Stimulated activated CD8-positive, alpha-beta memory T cell treated with anti-CD3 and anti-CD28 coated beads, Interleukin-2, amount 100 ng/mL, for 1 hour (primary cell): ENCODE measurements at places on chromosomes 11 and 22.

DNA sequence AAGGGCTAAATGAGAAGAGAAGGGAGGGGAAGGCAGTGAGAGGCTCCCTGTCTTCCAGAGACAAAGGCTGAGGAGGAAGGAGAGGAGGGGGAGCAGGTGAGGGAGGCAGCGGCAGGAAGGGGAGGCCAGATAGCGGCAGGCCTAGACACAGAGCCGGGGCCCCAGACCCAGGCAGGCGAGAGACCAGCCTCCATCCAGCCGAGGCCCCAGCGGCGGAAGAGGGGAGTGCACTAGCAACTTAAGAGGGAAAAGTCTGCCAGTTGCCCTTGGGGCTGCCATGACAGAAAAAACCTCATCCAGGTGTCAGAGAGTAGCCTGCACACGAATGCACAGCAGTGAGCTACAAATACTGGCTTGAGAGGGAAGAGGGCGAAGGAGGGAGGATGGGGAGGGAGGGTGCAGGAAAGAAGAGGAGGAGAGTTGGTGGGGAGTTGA lies 46.7 kb downstream of the IGLL1 start:
- no peak for DNase-seq

- DNase-seq, result no peak
These were observed 73.9 kb downstream of the SPON1 start for GRCh38 chr11:14036469-14036868.

- DNase-seq, result no peak
These were observed 5.4 kb downstream of the GNG3 start for GRCh38 chr11:62712861-62713260.

- peak; percentile 65 for DNase-seq
These were observed 6.7 kb upstream of the MCAM start for GRCh38 chr11:119323532-119324033.

- no peak for DNase-seq
These were observed 1.2 kb upstream of the PDE3B start for GRCh38 chr11:14642453-14642852.

DNA sequence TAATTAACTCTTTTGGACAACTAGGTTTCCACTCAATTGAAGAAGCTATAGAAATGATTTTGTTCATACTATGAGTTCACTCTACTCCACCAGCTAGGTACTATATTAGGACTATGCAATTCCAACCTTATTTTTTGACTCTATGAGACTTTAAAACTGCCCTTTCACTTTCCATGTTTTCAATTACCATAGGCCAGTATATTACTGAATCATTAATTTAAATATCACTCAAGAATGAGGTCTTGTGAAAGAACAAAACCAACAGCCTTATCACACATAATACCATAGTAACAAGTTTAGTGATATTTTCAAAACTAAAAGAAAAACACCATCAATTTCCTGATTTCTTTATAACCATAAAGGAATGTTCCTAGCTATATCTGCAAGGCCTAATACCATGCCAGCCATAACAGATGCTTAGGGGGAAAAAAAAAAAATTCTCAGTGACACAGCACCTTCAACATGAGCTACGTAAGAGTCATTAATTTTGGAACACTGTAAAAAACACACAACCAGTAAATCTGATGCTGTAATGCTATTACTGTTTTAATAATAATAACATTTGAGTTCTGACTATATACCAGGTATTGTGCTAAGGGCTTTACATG lies 6.1 kb downstream of the DCUN1D5 start:
- no peak for DNase-seq

DNA sequence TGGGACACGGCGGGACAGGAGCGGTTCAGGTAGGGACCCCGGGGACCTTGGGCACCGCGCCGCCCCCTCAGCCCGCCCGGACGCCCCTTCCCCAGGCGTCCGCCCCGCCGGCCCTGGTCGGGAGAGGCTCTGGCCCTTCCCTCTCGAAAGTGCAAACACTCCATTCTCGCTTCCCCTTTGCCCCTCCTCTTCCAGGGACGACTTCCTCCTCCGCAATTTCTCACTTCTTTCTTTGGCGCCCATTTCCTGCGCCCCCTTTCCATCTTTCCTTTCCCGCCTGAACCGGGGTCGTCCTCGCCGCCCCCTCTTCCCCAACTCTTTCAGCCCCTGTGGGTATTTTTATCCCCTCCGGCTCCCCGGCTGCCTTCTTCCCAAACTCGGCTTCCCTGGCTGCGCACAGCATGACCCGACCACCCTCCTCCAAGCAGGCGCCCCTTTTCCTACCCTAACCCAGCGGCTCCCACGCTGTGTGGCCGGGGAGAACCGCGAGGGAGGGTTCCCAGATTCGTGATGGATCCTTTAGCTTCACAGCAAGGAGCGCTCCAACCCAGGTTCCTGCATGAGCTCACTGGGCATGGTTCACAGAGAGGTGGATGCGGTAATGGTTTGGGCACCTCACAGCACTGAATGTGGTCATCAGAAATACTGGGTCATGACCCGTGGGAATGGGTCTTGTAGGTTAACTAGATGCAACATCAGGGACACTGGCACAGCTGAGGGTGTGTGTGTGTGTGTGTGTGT lies 689 bp downstream of the RAB39A start:
- no peak for DNase-seq

GRCh38 chr11:102757823-102758549 lies 22.4 kb downstream of the MMP10 start:
- DNase-seq, result no peak

DNA sequence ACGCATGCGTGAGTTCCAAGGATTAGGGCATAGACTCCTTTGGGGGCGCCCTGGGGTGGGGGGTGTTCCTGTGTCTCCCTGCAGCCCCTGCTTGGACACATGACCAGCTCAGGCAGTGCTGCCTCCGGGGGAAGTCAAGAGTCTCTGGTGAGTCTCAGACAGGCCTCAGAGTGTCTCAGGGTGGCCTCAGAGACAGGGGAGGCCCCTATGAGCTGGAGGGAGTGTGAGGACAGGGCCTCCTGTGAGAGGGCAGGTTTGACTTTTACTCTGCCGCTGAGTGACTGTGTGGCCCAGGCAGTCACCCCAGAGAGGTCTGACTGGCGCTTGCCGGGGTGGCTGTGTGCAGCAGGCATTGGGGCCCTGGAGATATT lies 41.2 kb upstream of the KCNQ1OT1 start:
- DNase-seq, result no peak

DNA sequence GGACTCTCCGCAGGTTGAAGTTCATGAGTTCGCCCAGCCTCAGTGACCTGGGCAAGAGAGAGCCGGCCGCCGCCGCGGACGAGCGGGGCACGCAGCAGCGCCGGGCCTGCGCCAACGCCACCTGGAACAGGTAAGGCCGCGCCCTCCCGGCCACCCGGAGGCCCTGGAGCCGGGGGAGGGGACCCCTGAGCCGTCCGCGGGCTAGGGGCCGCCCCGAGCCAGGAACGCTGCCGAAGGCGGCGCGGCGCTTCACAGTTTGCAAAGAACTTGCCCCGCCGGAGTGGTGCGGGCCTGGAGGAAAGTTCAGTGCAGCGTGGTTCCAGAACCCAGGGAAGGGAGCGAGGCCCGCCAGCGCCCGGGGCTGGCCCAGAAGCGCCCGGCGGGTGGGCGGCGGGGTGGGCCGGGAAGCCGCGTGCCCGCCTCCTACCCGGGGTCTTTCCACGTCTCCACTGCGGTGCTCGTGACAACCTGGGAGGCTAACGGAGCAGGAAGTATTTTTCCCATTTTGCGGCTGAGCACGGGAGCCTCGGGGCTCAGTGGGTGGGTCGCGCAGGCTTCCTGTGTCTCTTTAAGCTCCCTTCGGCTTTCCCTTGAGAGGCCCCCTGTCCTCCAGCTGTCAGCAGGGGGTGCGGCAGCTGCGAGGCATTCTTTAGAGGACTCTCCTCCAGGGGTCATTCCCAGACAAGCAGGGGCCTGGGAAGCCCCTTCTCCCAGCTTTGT lies 635 bp downstream of the PRR5 start:
- DNase-seq, result no peak

DNA sequence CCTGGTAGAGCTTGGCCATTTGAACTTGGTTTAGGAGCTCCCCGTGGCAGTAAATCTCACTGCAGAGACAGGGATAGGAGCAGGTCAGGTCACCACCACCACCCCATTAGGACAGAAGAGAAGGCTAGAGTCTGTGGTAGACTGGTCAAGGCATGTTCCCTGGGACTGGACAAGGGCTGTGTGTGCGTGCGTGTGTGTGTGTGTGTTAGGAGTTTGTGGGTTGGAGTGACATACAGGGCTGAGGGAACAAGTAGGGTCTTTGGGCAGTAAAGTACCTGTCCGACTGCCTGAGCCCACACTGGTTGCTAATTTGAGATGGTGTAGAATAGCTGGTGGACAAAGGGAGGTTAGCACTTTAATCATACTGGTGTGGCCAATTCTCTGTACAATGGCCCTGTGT lies 16.1 kb downstream of the TREH start:
- DNase-seq, result no peak

- DNase-seq, result no peak
These were observed 8.7 kb downstream of the CSF2RB start for GRCh38 chr22:36922105-36922608.

DNA sequence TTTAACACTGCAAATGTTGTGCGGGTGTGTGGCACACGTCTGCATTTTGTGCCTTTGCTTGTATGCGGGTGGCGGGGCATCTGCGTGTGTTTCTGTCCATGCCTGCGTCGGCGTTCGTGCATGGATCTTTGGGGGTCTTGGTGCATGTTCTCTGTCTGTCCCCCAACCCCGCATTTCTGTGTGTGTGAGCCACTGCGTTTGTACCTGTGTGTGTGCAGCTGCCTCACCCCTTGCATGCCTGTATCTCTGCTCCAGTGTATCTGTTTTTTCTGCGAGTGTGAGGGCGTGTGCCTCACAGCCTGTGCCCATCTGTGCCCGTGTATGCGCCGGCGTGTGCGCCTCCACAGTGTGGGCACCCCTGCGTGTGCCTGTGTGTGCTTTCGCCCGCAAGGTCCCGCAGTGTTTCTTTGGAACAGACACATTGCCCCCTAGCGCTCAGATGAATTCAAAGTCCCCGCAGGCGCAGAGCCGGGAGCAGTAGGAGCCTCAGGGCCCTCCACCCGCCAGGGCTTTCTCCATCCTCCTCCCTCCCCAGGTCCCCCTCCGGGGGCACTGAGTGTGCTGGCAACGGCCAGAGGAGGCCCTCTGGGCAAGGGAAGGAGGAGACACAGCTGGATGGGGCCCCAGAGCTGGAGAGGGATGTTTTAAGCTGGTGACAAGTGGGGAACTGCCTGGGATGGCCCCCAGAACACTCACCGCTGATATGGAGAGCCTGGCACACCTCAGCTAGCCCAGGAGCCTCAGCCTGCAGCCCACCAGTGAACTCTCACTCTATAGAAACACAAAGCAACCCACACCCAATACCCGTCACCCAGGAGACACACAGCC lies 3.1 kb upstream of the MN1 start:
- DNase-seq, result peak; percentile 3

DNA sequence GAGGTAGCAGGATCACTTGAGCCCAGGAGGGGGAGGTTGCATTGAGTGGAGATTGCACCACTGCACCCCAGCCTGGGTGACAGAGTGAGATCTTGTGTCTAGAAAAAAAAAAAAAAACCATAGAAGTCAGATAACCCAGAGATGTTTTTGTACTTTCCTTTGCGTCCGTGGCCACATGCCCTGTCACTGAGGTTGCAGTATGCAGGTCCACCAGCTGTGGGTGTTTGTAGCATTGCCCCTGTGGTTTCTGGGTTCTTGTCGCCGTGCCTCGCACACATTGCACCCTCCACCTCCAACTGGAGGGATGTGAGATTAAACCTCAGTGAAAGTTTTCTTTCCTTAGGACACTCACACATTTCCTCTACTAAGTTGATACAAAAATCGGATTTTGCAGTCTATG lies 70.3 kb downstream of the TNRC6B start:
- DNase-seq, result peak; percentile 31

GRCh38 chr11:33262011-33262645 lies 4.9 kb downstream of the HIPK3 start:
- no peak for DNase-seq

DNA sequence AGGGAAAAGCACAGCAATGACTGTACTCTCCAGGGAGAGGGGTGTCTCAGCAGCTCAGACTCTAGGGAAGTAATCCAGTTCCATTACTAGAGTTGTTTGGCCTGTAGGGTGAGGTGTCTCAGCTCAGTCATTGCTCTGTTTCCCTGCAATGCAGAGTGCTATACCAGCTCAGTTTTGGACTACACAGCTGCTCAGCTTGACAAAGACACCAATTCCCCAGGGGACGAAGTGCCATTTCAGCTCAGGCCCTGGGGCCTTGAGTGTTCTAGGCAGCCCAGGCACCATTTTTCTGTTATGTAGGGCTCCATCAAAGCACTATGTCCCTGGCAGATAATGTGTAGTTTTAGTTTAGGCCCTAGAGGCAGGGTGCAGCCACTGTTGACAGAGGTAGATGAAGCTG lies 18.2 kb downstream of the CALCB start:
- no peak for DNase-seq

DNA sequence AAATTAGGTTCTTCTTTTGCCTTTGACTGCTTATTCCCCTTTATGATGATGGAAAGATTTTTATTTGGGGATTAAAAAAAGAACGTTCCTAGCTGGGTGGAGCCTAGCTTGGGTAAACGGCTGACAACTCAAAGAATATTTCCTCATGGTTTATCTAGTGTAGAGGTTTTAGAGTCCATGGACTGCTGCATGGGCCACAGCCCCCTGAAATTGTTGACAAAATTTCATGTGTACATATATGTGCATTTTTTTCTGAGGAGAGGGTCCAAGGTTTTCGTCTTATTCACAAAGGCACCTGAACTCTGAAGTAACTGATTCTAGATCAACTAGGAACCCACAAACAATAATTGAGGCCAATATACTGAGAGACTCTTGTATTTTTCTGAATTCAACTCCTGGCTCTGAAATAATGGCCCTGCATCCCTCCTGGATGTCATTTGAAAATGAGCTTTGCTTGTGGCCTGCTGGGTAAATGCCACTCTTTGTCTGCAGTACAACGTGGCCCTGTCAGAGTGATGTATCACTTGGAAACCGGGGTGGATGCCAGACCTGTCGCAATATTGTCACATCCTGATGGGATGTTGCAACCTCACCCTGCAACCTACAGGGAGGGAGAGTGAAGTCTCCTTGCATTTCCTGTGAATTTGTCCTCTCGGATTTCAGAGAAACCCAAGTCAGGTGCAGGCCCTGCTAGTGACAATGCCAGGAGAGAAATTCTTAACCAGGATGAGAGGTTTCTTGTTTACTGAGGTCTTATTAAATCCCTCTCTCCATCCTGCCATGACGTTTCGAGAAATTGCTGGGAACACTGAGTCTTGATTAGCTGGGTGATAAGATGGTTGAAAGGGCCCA lies 33.8 kb downstream of the EHF start:
- no peak for DNase-seq

- no peak for DNase-seq
These were observed 21.6 kb downstream of the MMP20 start for GRCh38 chr11:102603576-102603975.

DNA sequence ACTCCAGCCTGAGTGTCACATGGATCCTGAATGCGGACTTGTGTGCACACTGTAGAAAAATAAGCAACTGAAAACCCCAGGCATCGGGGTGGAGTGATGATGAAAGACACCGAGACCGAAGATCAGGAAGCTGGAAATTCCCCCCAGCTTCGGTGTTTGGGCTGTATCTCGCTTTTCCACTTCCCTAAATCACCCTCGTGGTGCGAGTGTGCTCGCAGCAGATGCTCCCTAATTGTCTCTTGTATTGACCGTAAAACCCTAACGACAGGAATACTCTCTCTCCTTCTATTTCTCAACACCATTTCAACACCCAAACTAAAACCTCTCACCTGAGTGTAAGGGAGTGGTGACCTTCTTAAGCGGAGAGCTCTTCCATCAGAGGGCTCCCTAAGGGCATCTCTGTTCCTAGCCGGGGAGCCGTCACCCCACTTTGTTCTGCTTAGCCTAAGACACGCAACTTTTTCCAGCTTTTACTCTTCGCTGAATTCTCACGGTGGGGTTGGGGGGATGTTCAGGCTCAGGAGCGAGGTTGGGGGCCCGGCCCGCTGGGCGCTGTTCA lies 635 bp upstream of the GRK3 start:
- DNase-seq, result no peak
